ENCODE measurements at places on chromosomes 12 and 14.

GRCh38 chr14:30621354-30621939 lies 672 bp upstream of the SCFD1 start:
- DNase-seq: peak; percentile 45

DNA sequence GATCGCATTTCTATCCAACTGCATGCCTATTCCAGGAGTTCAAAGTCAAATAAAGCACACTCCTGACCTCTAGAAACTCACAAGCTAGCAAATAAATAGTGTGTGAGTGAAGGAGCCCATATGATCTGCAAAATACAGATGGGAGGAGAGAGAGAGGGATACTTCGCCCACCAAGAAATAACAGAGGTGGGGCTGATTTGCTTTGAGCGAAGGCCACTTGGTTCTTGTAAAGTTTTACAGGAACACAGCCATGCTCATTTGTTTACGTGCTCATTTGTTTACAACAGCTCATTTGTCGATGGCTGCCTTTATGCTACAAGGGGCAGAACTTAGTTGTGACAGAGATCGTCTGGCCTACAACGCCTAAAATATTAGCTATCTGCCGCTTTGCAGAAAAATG lies 63.4 kb upstream of the GPATCH2L start:
- DNase-seq: no peak

GRCh38 chr14:101812071-101812470 lies 50.6 kb downstream of the PPP2R5C start:
- DNase-seq: no peak

GRCh38 chr12:25423355-25424050 lies 129.6 kb downstream of the LMNTD1 start:
- no peak for DNase-seq

GRCh38 chr12:51351913-51352532 lies 5.5 kb upstream of the CELA1 start:
- DNase-seq: peak; percentile 82

GRCh38 chr12:43758247-43758727 lies 303 bp downstream of the PUS7L start:
- DNase-seq: peak; percentile 51

- no peak for DNase-seq
Observed at GRCh38 chr14:63605041-63605532, 36.6 kb downstream of the WDR89 start.

DNA sequence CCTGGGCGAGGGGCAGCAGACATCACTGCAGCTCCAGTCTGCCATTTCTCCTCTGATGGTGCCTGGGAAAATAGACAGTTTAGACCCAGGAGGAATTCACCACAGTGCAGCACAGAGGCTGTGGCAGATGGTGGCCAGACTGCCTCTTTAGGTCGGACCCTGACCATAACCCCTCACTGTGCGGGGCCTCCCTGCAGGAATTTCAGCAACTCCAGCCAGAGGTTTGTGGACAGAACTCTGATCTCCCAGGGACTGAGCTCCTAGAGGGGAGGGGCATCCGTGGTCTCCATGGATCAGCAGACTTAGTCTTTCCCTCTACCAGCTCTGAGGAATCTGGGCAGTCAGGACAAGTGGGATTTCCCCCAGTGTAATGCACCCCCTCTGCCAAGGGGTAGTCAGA lies 106.5 kb downstream of the ZC3H14 start:
- no peak for DNase-seq

DNA sequence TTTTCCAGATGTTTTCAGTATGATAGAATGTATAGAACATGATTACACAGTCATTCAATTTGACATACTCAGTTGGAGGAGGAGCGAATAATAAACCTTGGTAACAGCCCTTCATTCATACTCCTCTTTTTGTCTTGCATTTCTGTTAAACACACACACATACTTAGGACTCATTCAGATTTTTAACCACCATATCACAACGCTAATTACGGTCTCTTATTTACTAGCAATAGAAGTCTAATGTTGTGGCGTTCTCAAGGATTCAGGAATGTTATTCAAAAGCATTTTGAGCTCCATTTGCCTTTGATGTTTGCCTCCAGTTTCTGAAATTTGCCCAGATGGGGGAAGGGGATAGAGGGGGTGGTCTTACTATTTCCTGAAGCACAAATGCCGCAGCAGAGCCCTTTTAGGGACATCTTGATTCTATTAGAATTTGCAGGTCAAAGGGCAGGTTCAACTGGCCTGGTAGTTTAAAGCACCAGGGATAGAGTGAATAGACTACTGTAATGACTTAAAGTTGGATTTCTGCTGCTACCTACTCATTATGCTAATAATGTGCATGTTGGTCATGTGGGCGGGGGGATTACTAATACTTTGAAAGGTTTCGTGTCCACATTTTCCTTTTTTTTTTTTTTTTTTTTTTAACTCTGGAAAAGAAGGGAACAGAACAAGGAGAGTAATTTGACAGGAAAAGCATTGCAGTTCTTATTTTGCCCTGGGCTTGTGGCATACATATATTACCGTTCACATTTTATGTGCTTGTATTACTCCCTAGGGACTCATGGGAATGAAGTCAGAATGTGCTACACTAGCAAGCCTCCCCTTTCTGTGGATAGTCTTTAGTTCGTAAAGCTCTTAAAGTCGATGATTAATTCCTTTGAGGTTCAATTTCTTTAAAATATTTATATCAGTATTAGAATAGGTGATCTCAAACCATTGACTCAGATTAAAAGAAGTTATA lies 226.8 kb downstream of the FBXL14 start:
- no peak for DNase-seq

DNA sequence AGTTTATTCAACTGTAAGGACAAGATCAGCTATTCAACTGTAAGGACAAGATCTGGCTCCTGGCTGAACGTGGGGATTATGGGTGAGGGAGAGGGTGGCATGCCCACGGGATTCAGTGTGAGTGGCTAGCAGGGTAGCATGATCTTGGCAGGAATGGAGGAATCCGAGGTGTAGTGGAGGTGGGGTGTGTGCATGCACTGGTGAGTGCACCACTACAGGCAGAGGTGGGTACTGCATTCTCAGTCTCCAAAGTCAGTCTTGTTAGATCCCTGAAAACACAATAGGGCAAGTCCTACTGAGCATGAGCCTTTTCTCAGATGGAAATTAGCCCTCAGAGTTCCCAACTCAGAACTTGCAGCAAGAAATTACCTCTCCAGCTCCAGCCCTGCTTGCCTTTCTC lies 32.2 kb upstream of the DCD start:
- peak; percentile 6 for DNase-seq

DNA sequence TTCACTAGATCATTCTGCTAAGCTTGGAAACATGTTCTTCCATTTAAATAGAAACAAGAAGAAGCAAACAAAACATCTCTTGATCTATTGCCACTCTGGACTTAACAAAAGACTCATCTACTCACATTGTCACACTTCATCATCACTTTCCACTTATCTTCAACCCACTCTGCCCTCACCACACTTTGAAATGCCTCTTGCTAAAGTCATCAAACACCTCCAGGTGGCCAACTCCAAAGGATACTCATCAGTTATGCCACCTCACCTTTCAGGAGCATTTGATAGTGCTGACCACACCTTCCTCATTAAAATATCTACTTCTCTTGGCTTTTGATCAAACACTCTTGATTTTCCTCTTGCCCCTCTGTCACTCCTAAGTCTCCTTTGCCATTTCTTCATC lies 7.2 kb downstream of the EFCAB11 start:
- DNase-seq: no peak

DNA sequence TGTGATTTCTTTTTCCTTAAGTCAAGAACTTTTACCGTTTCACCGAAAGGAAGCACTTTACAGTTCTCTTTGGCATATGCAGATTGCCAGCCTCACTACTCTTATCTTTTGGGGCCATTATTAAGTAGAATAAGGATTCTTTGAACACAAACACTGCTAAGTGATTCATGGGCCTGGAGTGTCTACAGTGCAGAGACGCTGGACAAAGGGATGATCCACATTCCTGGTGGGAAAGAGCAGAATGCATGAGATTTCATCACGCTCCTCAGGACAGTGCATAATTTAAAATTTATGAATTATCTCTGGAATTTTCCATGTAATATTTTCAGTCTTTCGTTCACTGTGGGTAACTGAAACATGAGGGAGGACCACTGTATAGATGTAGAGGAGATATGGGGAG lies 90.2 kb downstream of the TTLL5 start:
- DNase-seq: no peak

DNA sequence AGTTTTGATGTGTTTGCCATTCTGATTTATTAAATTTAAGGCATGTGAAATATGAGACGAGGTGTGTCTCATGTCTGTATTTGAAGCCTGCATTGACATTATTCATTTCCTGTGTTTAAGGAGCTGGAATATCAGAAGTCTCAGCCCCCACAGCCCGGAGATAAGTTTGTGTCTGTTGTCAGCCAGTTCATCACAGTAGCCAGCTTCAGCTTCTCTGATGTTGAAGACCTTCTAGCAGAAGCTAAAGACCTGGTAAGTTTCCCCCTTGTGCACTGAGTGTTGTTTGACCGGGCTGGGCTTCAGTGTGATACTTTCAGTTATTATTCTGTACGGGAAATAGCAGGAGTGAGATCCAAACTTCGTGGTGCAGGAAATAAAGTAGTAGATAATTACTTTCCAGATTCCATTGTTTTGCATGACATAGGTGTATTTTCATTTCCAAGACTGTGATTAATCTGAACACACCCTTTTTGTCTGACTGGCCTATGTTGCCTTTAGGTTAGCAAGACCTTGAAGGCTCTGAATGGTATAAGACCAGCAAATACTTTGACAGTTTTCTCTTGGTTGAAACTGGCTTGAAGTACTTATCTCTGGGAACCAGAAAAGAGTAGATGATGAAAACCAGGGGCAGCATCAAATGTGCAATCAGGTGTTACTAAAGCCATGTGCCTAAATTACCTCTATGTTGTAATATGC lies 101.5 kb downstream of the GPR135 start:
- peak; percentile 15 for DNase-seq

GRCh38 chr14:74909911-74910310 lies 13.1 kb downstream of the RPS6KL1 start:
- DNase-seq: no peak

- no peak for DNase-seq
Observed at GRCh38 chr14:68236582-68237458, 417.2 kb downstream of the RAD51B start.

DNA sequence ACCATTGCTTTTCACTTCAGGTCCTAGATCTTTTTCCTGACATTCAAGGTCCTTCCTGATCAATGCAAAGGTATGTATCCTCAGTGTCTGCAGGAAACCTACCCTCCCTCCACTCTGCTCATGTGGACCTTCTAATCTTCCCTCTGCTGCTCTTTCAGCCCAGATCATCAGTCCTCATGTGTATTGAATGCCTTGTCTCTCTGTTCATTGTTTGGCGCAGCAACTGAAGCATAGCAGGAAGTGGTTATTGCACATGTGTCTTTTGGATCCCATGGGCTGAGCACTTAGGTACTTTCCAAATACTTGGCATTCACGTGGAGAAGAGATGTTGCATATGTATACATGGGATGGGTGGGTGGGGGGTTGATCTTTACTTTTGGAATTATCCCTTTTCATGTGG lies 4.3 kb upstream of the NIN start:
- no peak for DNase-seq

Data from foreskin fibroblast (primary cell).